ENCODE measurements at places on chromosomes 11 and 22. TPM values are rescaled to one million over a fixed set of nuclear protein-coding genes. Genes with fewer than 3 reads are reported as not detected.

The SMC1B gene
- not detected for total RNA-seq

DNA sequence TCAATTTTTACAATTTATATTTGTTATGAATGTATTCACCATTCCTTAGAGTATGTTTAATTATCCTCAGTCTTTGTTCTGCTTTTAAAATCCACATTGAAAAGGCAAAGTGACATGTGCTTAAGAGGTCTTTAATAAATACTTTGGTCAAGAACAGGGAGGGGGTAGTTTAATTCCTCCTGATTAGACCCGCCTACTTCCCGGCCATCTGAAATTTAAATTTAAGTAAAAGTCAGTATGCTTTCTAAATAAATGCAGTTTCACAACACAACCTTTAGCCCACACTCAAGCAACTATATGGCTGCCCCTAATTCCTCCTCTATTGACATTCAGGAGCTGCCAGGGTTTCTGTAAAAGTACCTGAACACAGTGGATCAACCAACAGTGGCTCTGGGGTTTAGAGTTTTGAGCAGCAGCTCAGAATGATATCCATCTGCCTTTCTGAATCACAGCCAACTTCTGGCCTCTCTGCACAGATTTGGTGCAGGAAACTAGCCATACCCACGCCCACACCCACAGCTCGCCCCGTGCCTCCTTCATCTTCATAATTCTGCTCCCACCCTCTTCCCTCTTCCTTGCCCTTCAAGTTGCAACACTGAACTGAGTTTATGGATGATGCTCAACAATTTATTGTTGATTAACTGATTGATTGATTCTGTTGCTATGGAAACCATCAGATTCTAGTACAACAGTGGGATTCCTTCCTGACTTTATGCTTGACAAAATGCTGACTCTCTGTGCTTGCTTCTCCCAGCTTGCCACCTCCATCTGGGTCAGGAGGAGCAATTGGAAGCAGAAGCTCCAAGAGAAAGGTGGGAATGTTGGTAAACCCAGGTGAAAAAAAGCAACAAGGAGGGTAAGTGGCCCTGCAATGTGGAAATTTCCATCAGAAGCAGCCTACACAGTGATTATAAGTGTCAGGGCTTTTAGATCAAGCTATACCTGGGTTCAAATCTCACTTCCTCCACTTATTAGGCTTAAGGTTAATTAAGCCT, 70.8 kb downstream of the PANX1 start:
- DNase-seq, result no peak

GRCh38 chr11:46686886-46687795, 13.3 kb downstream of the ARHGAP1 start:
- no peak for DNase-seq

The SMIM38 gene
- not detected for total RNA-seq

The TRIM66 gene
- total RNA-seq, result 19.5 TPM

DNA sequence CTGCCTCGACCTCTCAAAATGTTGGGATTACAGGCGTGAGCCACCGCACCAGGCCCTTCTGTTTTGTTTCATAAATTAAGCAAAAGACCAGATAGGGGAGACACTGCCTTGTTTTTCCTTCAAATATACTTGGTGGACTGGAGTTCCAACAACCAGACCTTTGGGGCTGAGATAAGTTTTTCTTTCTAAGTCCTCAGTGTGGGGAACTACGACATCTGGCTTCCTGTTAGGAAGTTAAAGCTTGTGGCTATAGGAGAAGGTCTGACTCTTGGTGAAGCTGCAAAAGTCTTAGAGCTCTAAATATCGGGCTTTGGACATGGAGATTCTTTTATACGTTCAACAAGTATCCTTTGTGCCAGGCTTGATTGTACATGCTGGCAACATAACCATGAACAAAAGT, 64.1 kb upstream of the EED start:
- no peak for DNase-seq

DNA sequence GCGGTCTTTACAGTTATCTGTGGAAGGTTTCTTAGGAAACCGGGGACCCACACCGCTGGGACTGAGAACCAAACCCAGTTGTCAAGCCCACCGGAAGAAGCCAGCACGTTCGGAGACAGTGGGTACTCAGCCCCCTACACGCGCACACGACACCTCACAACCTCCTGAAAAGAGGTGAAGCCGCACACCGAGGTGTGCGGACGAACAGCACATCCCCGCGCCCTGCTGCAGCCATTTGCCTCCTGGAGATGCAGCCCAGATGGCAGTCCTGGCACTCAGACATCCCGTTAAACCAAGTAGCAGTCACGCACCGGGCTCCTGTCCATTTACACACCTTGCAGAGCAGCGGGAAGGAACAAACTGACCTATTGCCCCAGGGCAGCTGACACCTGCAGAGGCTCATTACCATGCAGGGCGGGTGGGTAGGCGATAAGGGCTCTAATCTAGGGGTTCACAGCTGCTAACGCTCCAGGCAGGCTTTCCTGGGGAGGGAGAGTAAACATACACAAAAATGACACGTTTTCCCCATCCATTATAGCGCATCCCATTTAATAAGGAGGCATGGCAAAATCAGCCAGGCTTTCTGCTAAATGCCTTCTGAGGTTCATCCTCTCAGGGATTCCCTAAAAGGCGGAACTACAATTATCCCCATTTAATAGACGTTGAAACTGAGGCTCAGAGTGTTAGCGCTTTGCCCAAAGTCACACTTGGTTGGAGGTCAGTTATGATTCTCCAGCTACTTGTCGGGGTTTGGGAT, 864 bp upstream of the EHBP1L1 start:
- DNase-seq, result no peak

- no peak for DNase-seq
Observed at GRCh38 chr22:48923996-48924395, 903.7 kb downstream of the BRD1 start.

The KCNJ5 gene
- not detected for total RNA-seq

DNA sequence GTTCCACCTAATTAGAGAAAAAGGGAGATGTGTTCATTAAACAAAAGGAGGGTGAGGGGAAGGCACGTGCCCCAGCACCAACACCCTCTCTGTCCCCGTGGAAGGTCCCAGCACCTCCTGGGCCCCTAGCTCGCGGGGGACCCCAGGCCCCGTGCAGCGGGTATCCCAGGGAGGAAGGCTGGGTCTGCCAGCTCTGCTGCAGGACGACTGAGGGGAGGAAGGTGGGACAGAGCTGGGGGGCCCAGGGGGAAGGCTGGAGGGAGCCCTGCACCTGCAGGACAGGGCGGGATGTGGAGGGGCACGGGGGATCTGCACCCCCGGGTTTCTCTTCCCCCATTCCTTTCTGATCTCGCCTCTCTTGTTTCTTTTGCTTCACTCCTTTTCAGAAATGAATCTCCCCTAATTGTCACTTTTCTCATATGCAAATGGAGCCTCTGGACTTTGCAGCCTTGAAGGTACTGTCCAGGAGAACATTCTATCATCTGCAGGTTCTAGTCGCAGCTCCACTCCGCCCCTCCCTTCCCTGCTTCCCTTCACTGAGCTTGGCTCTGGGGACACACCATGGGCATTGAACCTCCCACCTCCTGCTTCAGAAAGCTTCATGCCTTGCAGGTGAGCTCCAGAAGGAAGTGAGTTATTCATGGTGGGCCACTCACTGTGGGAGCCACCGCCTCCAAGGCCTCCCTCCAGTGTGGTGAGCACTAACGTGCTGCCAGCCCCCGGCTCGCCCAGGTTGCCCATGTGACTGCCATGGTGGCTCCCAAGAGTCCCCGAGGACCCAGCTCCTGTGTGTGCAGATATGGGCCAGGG, 111.0 kb downstream of the ST3GAL4 start:
- DNase-seq, result no peak

GRCh38 chr22:41914611-41915034, 251 bp downstream of the SHISA8 start:
- DNase-seq, result no peak

GRCh38 chr11:57744357-57744756, 3.1 kb downstream of the SELENOH start:
- DNase-seq, result no peak

DNA sequence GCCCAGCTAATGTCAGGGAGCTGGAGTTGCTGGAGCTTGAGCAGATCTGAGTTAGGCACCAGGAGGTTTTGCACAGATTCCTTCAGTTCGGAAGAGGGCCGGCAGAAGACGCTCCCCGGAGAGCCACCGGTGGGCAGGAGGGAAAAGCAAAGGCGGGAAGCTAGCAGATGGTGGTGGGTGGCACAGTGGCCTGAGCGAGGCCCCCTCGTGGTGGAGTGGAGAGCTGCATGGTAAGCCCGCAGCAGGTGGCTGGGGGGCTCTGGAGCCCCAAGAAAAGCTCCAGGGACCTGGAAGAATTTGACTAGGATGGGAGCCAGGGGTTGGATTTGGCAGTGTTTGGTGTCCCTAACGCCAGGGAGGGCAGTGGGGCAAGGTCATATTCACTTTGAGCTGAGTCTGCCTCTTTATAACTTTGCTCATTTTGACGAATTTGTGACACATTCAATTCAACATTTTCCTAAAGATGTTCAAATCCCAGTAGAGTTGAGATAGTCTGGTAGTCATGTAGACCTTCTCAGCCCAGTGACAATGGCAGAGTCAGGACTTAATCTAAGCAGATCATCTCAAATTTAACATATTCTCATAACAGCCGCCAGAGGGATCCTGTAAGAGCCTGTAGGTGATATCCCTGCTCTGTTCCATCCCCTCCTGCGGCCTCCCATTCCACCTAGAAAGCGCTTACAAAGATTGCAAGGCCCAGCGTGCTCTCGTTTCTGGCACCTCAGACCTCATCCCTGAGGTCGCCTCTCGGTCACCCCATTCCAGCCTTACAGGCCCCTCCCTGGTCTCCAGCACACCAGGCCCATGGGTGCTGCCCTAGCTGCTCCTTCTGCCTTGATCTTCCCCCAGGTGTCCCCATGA, 57.9 kb downstream of the TRIM29 start:
- no peak for DNase-seq

- no peak for DNase-seq
Observed at GRCh38 chr11:12677131-12677530, 2.9 kb downstream of the TEAD1 start.

- DNase-seq, result no peak
Observed at GRCh38 chr11:64620381-64620971, 29.5 kb downstream of the SLC22A12 start.

- no peak for DNase-seq
Observed at GRCh38 chr11:3735827-3736226, 61.5 kb downstream of the NUP98 start.

The RAB38 gene
- 6.3 TPM for total RNA-seq

Data from Calu3 (cell line).